ENCODE measurements at places on chromosomes 4 and X. TPM values are rescaled to one million over a fixed set of nuclear protein-coding genes. Genes with fewer than 3 reads are reported as not detected.

CXCL10 gene
- total RNA-seq = not detected

C1GALT1C1 gene
- 33.2 TPM for total RNA-seq

STPG2 gene
- total RNA-seq = not detected

BEND4 gene
- not detected for total RNA-seq

FGF16 gene
- not detected for total RNA-seq

HSPA4L gene
- 11.3 TPM for total RNA-seq

NUDT6 gene
- 11.3 TPM for total RNA-seq

STIM2 gene
- total RNA-seq = 37.8 TPM

FABP2 gene
- not detected for total RNA-seq

TLR6 gene
- total RNA-seq = 2.9 TPM

CD40LG gene
- not detected for total RNA-seq

SSX2B gene
- not detected for total RNA-seq

CLDN22 gene
- not detected for total RNA-seq

FAM47A gene
- total RNA-seq = not detected

Data from LHCN-M2 (cell line).